Activated effector memory CD4-positive, alpha-beta T cell treated with Interleukin-2 at 50 U/mL for 16 hours (primary cell): ENCODE measurements at places on chromosomes 2 and 18.

GRCh38 chr2:216735086-216735485, 39.7 kb upstream of the IGFBP5 start:
- DNase-seq = no peak

DNA sequence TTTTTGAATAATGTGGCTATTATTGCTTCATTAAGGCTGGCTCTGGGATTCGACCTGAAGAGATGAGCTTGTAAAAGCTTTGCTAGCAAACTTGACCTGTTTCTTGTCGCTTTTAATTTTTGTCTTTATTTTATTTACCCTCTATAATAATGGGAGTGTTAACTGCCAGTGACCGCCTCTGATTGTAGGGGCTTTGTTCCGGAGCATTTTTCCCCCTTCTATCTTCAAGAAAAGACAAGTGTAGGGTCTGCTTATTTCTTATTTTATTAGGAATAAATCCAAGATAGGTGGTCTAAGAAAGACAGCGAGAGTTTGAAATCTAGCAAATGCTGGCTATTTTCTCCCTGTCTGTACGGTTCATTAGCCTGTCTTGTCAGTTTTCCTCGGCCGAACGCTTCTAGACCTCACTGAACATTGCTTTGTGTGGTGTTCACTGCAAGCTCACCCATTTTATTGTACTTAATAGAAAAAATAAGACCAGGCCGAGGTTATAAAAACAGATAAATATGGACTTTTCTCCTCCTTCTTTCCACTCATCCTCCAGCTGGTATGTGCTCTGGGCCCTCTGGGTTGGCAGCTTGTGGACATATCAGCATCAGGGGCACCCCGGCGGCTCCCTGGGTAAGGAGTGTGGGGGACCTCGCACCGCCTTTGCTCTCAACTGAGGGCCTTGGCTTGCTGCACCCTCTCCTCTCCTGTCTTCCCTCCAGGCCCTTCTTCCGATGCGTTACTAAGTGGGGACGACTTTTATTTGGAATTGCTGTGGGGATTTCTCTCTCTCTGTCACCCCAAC, 8.5 kb downstream of the MEIS1 start:
- no peak for DNase-seq

GRCh38 chr18:68937029-68937599, 139.2 kb downstream of the CCDC102B start:
- no peak for DNase-seq

DNA sequence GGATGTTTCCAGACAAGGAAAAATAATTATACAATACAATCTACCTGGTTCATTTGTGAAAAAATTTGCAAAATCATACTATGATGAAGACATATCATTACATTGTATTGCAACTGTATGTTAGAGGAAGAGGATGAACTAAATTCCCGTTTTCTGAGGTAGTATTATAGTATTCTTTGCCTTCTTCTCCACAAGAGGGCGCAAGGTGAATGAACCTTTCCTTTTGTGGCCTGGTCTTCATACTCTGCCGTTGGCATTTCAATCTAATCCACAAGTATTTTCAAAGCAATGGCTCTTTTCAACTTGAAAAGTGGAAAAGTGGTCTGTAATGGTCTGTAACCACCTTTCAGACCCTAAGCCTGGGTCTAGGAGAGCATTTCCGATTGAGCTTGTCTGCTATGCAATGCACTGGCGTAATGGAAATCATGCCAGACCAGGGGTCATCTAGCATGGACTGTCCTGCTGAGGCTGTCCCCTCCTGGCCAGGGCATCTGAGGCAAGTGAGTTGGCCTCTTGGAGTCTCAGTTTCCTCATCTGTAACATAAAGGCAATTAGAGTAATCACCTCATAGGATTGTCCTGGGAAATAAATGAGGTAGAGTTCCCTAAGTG, 30.8 kb upstream of the ZNF396 start:
- DNase-seq = no peak

DNA sequence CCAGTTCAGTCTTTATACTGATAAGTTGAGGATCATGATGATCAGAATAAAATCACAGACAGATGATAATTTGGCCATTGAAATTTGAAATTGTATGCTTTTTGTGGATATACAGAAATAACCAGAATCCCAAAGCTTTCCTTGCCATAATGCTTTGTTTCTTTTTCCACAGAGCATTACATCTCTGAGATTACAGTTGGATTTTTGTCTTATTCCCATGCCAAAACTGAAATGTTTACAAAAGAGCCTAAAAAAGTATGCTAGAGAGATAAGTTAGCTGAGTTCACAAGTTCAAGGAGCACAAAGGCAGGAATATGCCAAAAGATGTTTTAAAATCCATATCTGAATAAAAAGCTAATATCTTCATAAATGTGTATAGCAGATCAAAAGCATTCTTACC, 321.3 kb downstream of the PID1 start:
- no peak for DNase-seq

DNA sequence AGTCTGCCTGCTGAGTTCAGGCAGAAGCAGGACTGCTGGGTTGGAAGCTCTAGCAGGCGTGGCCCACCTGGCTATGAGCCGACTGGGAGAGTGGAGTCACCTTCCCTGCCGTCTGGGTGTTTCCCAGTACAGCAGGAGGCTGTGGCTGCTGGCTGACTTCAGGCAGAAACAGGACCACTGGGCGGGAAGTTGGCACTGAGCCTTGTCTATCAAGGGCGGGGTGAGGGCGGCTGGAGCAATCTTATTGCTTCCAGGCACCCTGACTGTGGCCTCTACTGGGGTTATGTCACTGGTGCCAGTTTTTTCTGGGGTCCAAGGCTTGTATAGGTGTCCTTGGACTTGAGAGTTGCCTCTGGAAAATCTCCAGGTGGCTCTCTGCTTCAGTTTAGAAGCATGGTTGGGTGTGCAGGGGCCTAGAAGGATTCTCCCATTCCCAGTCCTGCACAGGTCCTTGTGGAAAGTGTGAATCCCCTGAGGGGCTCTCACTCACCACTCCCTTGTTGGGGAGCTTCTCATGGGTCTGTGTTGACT, 30.5 kb downstream of the LTBP1 start:
- no peak for DNase-seq

- no peak for DNase-seq
Observed at GRCh38 chr18:25229081-25229480, 122.9 kb downstream of the ZNF521 start.

DNA sequence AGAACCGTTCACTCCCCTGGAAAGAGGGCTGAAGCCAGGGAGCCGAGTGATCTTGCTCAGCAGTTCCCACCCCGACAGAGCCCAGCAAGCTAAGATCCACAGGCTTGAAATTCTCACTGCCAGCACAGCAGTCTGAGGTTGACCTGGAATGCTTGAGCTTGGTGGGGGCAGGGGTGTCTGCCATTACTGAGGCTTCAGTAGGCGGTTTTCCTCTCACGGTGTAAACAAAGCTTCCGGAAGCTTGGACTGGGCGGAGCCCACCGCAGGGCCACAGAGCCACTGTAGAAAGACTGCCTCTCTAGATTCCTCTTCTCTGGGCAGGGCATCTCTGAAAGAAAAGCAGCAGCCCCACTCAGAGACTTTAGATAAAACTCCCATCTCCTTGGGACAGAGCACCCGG, 180.8 kb downstream of the WDR7 start:
- DNase-seq = no peak

- no peak for DNase-seq
Observed at GRCh38 chr2:29063646-29064345, 10.5 kb downstream of the PCARE start.

DNA sequence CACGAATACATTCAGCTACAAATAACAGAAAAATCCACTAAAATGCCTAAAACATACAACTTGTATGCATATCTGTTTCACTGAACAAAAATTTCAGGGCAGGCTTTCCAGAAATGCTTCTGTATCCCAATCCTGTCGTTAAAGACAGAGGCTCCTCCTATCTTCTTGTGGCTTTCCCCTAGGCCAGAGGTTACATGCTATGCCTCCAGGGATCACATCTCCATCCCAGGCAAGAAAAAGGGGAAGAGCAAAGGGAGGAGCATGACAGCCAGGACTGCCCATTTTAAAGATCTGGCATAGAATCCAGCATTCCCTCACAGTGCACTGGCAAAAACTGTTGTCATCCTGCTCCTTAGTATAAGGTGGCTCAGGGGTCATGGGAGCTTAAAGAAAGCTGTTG, 268.7 kb upstream of the SETBP1 start:
- DNase-seq = no peak

DNA sequence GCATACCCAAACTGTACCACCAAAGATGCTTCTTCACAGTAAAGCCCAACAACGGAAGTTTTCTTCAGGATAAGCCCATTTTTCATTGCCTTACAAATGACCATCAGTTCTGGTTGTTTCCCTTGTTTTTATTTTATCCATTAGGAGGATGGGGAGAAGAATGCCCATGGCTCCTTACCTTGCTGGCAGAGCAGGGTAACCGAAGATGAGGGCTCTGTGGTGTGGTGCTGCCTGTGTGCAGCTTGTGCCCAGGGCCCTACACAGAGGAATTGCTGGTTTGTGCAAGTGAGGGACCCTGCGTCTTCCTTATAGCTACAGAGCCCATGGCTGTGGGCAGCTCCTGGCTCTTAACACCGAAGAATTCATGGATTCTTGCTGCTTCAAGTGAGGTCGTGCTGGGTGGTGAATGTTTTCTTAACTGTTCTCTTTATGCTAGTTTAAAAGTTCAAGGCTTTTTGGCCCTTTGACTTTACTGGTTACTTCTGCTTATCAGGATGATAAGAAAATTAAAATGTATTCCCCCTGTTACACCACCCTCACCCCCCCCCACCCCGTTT, 110.6 kb downstream of the MAP4K4 start:
- no peak for DNase-seq

GRCh38 chr18:32422978-32423740, 47.5 kb downstream of the GAREM1 start:
- DNase-seq = no peak

- no peak for DNase-seq
Observed at GRCh38 chr2:207206011-207206410, 40.3 kb upstream of the KLF7 start.

- DNase-seq = peak; percentile 87
Observed at GRCh38 chr2:240560084-240560479, at the start of gene DUSP28. TSS of gene DUSP28 (plus strand) at chr2:240560357. CDS start at chr2:240560685, 328 bp downstream.

DNA sequence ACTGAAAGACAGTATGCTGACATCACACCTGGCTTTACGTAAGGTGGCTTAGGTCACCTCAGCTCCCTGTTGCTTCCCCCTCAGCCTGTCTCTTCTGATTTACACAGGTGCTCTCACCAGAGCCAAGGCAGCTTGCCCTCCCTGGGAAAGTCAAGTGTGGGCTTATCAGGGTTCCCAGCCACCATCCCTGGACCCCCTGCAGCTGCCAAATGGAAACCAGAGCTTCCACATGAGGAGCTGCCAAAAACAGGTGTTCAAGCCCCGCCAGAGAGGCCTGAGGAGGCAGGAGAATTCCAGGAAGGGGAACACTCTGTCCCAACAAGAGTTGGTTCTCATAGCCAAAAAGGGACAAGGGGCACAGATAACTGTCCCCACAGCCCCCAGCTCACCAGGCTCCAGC, 266.7 kb downstream of the ATAD2B start:
- no peak for DNase-seq

DNA sequence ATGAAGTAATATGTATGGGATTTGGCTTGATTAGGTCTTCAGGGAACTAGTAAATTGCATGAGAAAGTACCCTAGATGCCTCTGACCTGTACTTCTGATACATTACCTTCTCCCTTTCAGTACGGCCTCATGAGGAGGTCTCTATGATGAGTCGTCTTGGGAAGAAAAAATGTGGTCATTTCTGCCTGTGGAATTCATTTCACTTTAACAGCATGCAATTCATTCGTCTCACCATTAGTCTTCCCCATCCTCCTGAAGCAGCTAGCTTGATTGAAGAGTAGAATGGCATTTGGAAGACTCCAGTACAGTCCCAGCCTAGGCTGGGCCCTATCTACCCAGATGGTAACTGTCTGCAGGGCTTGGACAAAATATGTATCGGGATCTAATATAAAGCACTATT, 52.2 kb downstream of the TMX3 start:
- no peak for DNase-seq

GRCh38 chr2:128513961-128514283, 195.3 kb upstream of the HS6ST1 start:
- no peak for DNase-seq

DNA sequence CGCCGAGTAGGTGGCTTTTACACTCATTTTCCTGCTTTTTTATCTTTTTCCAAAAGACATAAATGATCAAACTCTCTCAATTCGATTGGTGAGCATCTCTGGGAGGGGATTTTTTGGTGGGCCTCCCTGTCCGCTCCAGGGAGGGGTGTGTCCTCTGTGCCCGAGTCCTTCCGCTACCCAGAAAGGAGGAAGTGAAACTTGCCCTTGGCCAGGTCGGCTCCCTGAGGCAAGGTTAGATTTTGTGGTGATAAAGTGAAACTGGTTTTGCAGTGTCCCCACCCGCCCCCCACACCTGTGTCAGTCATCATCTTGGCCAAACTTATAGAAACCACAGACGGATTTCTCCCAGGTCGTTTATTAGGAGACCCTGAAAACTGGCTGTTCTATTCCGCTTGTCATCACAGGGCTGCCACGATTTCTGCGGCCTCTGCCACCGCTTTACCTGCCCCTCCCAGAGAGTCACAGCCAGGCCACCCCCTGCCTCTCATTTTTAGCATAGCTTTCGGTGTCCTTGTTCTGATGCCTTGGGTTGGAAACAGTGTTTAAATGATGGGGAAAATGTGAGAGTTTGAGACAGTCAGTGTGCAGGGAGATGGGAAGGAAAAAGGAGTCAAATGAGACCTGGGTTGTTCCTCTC, 93.6 kb downstream of the SH3BP4 start:
- no peak for DNase-seq

- no peak for DNase-seq
Observed at GRCh38 chr2:156800065-156800653, 364.0 kb downstream of the GPD2 start.

GRCh38 chr2:131543385-131543891, 15.8 kb downstream of the CCDC74A start:
- DNase-seq = no peak
